ENCODE measurements at places on chromosomes 16 and 17. TPM values are rescaled to one million over a fixed set of nuclear protein-coding genes. Genes with fewer than 3 reads are reported as not detected.

GRCh38 chr17:35218915-35219314 lies 24.0 kb upstream of the SLFN5 start:
- DNase-seq: no peak

DNA sequence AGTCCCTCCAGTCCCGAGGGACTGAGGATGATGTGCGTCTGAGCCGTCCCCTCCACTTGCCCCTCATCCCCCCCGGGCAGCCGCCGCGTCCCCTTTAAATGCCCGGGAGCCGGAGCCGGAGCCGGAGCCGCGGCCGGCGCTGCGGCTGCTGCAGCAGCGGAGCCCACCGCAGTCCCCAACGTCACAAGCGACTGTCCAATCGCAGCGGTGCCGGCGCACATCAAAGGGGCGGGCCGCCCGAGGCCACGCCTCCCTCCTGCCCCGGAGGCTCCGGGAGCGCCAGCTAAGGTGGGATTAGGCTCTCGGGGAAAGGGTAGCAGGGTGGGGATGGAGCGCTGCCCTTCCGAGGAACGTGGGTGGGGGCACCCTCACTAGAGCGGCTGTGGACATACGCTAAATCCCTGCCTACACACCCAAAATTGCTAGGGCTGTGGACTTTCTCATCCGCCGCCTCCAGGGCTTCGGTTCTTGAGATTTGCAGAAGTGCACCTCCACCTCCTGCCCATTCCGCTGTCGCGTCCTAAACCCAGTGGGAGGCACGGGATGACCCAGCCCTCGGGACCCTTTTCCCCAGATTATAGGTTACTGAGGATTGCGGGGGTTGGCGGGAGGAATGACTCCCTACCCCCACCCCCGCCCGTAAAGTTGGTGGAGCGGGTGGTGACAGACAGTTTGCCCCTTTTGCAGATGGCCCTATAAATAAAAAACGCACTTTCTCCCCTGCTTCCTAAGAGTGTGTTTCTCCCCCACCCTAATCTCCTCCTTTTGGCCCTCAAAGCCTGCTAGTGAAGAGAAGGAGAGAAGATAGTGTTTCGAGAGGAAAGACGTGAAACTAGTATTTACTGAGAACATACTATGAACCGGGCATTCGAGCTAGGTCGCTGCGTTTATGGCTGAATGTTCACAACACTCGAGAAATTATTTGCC lies at the start of gene PHOSPHO1:
Gene PHOSPHO1, minus strand, starts transcription at position 152 of the 927 bp plus-strand sequence. CDS start 4,096 bp downstream, outside the sequence.
- peak; percentile 33 for DNase-seq

DNA sequence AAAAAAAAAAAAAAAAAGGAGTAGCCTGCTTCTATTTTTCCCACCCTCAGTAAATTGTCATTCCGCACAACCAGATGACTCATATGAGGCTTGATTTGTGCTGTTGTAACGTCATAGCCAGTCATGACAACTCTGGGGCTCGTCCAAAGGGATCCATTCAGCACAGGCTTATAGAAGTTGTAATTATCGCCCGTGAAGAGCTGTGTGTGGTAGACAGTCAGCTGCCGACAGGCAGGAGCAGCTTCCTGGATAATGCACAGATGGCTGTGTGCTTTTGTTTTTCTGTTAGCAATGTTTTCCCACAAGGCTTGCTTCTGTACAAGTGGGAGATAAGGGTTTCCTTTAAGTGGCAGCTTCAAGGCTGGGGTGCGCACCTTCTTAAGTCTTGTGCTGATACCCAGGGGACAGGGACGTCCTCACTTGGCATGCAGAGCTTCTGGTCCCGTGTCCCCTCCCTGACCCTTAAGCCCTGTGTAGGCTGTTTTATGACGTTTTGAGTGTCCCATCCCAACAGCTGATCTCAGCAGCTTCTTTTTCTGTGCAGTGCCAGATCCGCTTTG lies 26.0 kb downstream of the SNX29 start:
- DNase-seq: no peak

DNA sequence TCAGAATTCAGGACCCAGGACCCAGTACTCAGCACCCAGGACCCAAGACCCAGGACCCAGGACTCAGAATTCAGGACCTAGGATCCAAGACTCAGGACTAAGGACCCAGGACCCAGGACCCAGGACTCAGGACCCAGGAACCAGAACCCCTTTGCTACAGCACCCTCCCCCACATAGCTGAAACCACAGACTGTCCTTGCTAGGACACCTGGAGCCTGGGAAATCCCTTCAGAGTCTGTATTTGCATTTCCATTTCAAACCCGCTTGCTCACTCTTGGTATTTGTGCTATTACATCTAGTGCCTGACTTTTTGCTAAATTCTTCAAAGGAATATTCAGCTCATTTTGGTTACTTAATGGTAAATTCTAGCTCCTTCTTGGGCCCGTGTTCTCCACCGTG lies 275.8 kb upstream of the MAF start:
- no peak for DNase-seq

- no peak for DNase-seq
Measured at GRCh38 chr16:87056551-87056950, 260.6 kb downstream of the C16orf95 start.

DNA sequence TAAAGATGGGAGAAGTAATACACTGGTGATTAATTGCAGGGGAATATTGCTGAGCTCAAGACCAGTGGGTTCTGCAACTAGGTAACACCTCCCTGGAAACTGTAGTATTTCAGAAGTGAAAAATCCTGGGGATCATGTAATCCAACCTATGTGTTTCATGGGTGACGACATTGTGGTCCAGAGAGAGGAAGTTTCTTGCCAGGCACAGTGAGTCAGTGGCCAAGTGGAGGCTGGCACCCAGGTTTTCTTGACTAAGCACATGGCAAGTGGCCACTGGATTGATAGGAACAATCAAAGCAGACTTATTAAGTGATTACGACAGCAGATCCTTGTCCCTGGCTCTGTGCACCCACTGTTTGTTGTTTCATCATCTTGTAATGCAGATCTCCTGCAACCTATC lies 14.6 kb upstream of the CIITA start:
- no peak for DNase-seq

Gene KRT40
- 2.7 TPM for total RNA-seq

Gene AXIN1
- 88.4 TPM for total RNA-seq

Gene CMTM1
- 5.8 TPM for total RNA-seq

DNA sequence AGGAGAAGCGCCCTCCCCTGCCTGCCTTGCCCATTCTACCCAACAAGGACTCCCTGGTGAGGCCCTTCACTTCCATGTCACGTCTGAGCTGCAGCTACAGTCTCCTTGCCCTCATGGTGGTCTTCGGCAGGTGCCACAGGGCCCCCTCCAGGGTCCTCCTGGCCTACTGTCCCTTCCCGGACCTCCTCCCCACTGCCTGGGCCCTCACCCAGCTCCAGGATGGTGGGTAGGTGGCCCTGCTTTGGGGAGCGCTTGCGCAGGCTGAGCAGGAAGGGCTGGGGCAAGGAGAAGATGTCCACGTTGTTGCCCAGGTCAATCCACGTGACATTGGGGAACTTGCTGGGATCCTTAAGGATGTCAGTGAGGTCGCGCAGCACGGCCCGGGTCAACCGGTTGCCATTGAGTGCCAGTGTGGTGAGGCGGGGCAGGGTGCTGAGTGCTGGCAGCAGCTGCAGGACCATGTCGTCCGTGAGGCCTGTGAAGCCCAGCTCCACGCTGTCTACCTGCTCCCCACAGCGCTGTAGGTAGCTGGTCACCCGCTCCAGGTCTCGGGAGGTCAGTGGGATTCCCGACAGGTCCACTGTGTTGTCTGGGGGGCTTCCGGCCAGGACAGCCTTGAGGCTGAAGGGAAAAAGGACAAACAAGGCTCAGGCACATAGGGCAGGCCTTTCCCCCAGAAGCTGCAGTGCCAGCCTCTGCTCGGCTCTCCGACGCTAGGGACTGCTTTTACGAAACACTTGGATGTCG lies 28.3 kb downstream of the TRPV2 start:
- DNase-seq: peak; percentile 6

GRCh38 chr17:36204724-36205500 lies 6.0 kb upstream of the CCL4L2 start:
- DNase-seq: no peak

Gene DLG4
- 1.6 TPM for total RNA-seq

- DNase-seq: no peak
Measured at GRCh38 chr16:23182679-23183542, at the start of gene SCNN1G. TSS of gene SCNN1G (plus strand) at chr16:23182745. CDS start at chr16:23186272, 3,527 bp downstream.

DNA sequence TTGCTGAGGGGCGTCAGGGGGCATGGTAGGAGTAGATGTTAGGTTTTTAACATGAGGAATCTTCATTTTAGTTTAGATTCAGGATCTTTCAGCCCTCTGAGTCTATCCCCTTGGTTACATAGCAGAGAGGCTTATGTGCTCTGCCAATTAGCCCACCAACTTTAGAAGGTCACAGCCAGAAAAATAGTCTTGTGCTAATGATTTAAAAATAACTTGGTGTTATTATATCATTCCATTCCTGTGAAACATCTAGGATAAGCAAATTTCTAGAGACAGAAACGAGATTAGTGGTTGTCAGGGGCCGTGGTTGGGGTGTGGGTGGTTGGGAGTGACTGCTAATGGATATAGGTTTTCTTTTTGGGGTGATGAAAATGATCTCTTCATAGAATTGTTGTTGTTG lies 183.7 kb downstream of the SNX29 start:
- no peak for DNase-seq

DNA sequence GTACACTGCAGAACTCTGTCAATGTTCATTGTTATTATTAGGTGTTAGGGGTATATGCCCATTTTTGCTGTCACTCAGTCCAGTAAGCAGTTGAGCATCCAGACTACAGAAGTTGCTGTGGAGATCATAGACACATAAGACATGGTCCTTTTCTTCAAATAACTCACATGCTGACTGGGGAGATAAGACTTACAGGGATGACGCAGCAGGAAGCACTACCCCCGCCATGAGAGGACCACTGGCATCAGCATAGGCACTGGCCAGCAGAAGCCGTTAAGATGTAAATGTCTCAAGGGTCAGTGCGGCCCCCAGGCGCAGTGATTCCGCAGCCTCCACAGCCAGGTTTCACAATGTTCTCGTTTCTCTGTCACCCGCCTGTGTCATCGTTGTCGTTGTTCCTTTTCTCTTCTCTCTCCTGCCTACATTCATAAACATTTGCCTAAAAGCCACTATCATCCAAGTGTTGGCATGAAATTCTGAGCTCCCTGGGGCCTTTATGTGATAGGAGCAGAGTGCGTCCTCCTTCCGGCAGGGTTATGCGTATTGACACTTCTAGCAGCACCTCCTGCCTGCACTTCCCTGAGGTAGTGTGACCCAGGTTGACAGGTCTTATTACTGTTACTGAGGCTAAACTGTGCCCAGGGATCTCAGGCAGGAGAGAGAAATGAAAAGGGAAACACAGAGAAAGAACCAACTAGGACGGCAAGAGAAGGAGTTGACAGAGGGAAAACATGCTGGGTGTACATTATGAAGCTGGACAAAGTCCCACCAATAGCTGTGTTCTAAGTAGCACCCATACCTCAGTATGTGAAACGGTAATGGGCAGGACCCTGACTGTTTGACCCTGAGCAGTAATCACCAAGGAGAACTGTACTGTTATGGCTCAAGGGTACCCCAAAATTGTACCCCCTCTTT lies 17.9 kb downstream of the TANGO6 start:
- DNase-seq: no peak

Gene ZG16
- total RNA-seq: 0.23 TPM

DNA sequence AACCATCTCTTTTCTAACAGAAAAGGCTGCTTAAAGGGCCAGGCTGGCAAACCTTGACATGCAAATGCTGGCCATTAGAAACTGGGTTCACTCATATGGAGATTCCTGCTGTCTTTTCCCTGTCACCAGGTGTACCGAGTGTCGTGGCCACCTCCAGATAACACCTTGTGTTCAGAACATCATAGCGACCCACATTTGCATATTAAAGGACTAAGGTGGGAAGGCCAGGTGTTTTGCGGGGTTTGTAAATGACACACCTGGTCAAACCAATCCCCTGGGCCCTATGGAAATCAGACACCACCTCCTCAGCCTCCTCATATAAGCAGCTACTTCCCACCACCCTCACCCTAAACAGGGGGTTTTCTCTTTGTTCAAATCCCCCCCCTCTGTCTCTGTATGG lies 2.5 kb upstream of the AIPL1 start:
- no peak for DNase-seq

- no peak for DNase-seq
Measured at GRCh38 chr16:4370570-4371356, 885 bp upstream of the VASN start.

GRCh38 chr16:28196387-28196987 lies 15.3 kb downstream of the XPO6 start:
- no peak for DNase-seq

Gene MYH4
- total RNA-seq: not detected

Gene HCRT
- not detected for total RNA-seq

GRCh38 chr16:70416748-70417616 lies 21.9 kb downstream of the ST3GAL2 start:
- DNase-seq: no peak

Gene ADORA2B
- total RNA-seq: 8.2 TPM
